ENCODE measurements at places on chromosomes 4 and X.

- DNase-seq, result no peak
These were observed 27.0 kb upstream of the MCF2 start for GRCh38 chrX:139734996-139735395.

DNA sequence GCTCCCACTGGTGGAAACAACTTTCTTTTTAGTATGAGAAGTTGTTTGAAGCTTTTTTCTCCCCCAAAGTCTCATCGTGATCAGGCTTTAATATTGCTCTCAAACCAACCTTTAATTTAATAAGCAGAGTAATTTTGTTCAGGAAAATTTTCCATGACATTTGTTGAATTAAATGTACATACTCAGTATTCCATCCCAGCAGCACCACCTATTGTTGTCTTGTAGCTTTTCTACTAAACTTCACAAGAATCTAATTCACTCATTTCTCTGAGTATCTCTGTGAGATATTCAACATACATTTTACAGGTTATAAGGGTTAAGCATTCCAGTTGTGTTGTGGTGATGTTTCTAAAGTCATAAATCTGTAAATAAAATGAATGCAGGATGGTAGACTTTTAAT, 218.3 kb upstream of the HAND2 start:
- DNase-seq, result no peak

DNA sequence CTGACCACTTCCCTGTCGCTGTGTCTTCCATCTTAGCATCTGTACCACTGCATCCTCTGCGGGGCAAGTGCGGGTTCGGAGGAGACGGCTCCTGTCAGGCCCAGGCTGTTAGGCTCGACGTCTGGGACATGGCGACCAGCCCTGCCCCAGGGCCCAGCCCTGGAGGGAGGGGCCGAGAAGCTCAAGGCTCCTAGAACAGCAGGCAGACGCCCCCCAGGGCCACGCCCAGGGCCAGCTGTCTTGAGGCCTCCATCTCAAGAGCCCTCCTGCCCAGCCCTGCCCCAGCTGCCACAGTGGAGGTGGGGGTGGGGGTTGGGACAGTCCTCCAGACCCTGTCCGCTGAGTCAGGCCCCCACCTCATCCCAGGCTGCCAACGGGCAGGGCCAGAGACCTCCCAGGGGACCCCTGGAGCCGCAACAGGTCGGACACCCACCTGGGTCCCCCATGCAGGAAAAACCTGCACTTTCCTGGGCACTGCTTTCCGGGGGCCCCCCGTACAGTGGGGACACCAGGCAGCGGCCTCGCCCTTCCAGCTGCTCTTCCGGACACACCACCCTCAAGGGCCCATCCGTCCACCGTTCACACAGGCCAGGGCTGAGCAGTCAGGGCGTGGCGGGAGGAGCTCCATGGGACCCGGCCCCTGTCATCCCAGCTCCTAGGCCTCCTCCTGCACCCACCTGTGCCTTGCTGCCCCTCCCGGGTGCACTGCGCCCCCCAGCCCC, 83.1 kb downstream of the FAM53A start:
- no peak for DNase-seq

- peak; percentile 61 for DNase-seq
These were observed 738.7 kb upstream of the NDST4 start for GRCh38 chr4:115851918-115852766.

- DNase-seq, result no peak
These were observed 76.7 kb downstream of the SCD5 start for GRCh38 chr4:82721819-82722423.

DNA sequence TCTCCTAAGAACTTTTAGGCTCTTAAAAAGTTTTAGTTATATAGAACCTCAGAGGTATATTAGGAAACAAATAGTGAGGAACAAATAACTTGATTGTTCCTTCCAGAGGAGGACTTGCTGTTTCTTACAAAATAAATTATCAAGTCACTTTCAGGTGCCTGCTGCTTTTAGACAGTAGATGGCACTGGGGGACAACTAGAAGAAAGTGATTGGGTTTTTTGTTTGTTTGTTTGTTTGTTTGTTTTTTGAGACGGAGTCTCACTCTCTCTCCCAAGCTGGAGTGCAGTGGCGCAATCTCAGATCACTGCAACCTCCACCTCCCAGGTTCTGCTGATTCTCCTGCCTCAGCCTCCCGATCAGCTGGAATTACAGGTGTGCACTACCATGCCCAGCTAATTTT, 35.4 kb upstream of the CDKL5 start:
- DNase-seq, result no peak

GRCh38 chrX:110001740-110002299, 1.1 kb upstream of the TMEM164 start:
- no peak for DNase-seq

DNA sequence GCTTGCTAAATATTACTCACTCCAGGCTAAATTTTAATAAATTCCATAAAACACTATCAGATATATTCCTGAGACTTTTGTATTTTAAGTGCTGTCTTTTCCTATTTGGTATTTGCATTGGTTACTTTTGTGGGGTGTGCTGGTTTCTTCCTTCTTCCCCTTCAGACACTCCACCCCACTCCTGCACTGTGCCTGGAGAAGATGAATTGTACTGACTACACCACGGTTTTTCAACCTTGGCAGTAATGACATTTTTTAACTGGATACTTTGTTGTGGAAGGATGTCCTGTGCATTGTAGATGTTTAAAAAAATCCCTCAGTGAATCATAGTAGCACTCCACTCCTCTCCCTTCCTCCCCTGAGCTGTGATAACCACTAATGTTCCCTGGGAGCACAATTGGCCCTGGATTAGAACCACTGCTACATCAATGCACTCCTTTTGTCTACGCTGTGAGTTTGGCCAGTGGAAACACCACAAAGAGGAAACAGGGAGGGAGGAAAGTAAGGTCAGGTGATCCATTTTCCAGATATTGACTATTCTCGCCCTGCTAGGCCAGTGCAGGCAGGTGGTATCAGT, 36.3 kb downstream of the SNCA start:
- no peak for DNase-seq

GRCh38 chr4:16537926-16538325, 311.7 kb upstream of the TAPT1 start:
- no peak for DNase-seq

GRCh38 chr4:145694929-145695328, 15.0 kb downstream of the C4orf51 start:
- DNase-seq, result no peak

GRCh38 chr4:119244832-119245231, 32.3 kb downstream of the USP53 start:
- no peak for DNase-seq

DNA sequence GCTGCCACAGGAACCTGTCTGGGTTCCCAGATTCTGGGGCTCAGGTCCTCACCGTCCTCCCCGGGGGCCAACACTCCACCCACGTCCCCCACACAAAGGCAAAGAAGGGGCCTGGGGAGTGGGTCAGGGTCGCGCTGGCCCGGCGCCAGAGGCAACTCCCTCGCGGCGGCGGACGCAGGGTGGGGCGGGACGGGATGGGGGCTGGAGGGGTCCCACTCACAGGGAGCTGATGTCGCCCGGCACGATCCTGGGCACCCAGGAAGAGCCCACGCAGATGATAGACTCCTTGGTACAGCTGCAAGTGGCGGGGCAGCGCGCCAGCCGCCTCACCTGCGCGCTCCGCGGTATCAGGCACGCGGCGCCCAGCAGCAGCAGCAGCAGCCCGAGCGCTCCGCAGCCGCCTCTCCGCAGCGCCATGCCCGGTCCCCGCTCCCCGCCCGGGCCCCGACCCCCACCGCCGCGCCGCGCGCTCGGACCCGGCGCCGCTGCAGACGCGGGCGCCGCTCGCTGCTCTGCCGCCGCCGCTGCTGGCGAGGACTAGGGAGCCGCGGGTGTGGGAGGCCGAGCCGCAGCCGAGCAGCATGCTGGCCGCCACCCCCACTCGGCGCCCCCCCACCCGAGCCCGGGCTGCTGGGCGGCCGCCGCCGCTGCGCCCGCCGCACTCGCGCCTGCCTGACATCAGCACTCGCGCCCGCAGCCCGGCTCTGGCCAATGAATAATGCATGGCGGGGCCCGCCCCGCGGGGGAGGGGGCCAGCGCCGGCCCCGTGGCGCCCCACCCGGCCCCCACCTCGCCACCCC, at the start of gene LGI2:
Gene LGI2 (minus strand): TSS at position 670 of the 800 bp plus-strand sequence. CDS start 253 bp downstream, at position 417.
- no peak for DNase-seq

DNA sequence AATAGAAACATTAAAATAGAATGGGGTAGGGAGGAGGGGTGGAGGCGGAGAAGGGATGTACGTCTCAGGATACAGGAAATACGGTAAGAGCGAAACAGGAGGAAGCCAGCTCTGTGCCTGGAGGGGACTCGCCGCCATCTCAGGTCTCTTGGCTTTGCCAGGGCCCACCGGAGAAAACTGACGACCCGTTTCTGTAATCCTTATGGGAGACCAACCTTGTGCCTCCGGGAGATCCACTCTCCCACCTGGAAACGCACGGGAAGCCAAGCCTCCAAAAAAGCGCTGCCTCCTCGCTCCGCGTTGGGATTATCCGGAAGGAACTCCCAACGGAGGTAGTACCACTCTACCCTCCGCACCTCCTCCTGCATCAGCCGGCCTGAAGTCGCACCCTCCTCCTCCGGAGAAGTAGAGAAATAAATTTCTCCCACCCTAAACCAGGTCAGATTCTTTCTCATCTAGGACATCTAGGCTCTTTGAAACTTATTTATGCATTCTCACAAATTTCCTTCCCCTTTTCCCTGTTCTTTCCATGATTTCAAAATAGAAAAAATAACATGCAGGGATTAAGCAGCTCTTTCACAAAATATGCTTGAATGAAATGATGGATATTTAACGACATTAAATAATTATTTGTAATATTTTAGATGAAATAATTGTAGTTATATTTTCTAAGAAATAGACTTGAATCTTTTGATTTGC, at the start of gene NBDY:
Gene NBDY (plus strand): TSS at position 92 of the 699 bp plus-strand sequence. CDS start 111 bp downstream, at position 203.
- peak; percentile 64 for DNase-seq

- no peak for DNase-seq
These were observed 10.1 kb downstream of the STK26 start for GRCh38 chrX:132033166-132033565.

DNA sequence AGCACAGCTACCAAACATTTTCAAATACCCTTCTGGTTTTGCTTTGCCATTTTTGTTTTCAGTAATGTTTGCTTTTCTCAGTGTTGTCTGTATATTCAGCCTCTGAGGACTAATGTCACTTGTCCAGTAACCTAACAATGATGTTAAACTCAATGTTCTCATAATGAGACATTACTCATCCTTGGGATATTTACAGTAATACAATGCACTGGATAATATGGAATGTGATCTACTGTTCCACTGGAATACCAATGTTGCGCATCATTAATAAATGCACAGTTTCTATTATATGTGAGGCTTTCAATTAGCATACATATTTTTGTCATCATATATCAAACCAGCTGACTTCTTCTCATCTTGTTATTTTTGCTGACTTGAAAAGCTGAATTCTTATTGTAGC, 259.1 kb downstream of the SH2D1A start:
- no peak for DNase-seq

DNA sequence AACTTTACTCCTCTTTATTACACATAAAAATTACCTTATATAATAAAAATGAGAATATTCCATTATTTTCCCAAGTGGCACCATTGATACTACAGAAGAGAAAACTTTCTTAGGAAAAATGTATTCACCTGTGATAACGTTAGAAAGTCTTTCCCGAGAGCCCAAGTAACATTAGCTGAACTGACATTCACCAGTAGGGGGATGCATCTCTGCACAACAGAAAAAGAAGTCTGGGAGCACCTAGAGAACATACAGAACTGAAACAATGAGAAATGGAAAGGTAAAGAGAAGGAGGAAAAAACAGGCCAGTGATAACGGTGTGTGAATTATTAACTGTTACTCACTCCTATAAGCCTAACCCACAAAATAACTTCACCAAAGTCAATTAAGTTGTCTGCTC, 423.3 kb downstream of the CENPC start:
- no peak for DNase-seq

- no peak for DNase-seq
These were observed 177.3 kb downstream of the GRIA3 start for GRCh38 chrX:123361371-123361770.

DNA sequence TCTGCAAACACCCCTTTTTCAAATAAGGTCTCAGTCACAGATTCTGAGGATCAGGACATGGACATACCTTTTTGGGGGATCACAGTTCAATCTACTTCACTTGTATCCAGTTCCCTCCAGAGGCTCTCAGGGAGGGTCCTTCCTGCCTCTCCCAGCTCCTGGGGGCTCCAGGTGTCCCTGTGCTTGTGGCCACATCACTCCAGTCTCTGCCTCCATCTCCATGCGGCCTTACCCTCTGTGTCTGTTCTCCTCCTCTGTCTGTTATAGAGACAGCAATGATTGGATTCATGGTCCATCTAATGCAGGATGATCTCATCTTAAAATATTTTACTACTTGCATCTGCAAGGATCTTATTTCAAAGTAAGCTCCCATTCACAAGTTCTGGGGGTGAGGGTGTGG, 269.6 kb downstream of the ASMT start:
- no peak for DNase-seq

DNA sequence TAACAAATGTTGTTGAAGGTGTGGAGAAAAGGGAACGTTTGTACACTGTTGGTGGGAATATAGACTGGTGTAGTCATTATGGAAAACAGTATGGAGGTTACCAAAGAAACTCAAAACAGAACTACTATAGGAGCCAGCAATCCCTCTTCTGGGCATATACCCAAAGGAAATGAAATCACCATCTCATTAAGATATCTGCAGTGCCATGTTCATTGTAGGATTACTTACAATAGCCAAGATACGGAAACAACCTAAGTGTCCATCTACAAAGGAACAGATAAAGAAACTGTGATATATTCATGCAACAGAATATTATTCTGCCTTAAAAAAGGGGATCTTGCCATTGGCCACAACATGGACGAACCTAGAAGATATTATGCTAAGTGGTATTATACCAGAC, 22.2 kb downstream of the APBB2 start:
- DNase-seq, result no peak

GRCh38 chr4:147042046-147042445, 96.4 kb upstream of the TTC29 start:
- DNase-seq, result no peak

DNA sequence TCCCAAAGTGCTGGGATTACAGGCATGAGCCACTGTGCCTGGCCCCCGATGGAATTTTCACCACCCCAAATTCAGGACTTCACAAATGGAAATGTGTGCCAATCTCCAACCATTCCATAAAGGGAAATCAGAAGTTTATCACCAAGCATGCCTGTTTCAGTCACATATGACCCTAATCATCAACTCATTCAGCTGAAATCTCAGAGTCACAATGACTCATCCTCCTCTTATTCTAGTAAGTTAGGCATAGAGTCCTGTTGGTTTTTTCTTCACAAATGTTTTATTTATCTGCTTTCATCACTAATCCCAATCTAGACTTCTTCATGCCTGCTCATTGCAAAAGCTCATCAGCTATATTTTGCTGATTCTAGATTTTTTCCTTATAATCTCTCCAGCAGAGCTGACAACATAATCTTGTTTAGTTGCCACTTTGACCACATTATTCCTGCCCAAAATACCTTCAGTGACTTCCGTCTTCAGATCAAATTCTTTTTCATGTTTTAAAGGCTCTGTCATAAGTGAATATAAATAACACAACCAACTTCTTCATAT, 83.3 kb downstream of the SLC7A11 start:
- DNase-seq, result no peak

GRCh38 chr4:176377780-176378179, 58.0 kb downstream of the SPCS3 start:
- DNase-seq, result no peak

All from ecto neural progenitor cell (in vitro differentiated cells).